ENCODE measurements at places on chromosomes 12 and 14.

GRCh38 chr14:60989599-60989998 lies 8.6 kb downstream of the SLC38A6 start:
- no peak for DNase-seq

GRCh38 chr12:127024791-127025190 lies 1242.2 kb upstream of the TMEM132C start:
- no peak for DNase-seq

GRCh38 chr14:23076785-23077408 lies 18.0 kb downstream of the ACIN1 start:
- DNase-seq, result no peak

DNA sequence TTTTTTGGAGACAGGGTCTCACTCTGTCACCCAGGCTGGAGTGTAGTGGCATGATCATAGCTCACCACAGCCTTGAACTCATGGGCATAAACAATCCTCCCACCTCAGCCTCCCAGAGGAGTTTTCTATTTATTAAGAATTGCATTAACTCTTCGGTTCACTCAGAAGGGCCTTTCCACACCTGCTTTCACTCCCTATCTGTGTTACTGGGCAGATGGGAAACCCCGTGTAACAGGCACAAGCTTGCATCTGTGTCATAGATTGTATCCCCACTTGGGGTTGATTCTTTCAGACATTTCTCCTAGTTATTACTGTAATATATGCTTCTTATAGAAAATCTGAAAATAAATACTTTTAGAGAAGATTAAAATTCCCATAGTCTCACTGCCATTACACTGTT lies 38.7 kb downstream of the STX2 start:
- DNase-seq, result no peak

DNA sequence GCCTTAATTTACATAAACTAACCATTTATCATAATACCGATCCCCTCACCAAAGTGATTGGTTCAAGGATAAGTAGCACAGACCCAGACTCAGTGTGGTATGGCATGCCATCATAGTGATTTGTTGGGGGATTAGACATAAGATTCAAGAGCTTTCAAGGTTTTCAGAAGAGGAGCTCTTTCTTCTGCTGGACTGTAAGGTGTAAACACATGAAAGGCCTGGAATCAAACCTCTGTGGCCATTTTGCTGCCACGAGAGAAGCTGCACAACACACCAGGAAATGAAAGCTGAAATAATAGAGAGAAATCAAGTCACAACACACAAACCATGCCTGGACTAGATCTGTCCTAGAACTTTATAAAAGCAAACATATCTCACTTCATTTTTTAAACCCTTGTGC lies 30.8 kb downstream of the BTG1 start:
- DNase-seq, result no peak

DNA sequence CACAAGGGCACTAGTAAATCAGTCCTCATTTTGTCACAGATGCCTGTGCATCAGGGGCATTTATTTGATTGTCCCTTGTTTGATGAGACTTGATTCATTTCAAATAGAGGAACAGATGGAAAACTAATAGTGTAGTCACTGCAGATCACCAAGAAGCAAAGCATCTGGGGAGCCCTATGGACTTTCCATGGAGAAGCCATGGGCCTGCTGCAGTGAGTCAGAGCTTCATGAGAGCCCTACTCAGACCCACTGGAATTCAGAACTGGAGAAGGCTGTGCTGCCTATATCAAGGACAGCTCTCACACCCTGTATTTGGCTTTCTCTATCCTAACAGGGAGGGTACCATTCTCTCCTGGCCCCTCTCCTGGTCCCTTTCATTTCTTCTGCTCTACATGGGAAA lies 126.2 kb downstream of the GRIP1 start:
- DNase-seq, result no peak

DNA sequence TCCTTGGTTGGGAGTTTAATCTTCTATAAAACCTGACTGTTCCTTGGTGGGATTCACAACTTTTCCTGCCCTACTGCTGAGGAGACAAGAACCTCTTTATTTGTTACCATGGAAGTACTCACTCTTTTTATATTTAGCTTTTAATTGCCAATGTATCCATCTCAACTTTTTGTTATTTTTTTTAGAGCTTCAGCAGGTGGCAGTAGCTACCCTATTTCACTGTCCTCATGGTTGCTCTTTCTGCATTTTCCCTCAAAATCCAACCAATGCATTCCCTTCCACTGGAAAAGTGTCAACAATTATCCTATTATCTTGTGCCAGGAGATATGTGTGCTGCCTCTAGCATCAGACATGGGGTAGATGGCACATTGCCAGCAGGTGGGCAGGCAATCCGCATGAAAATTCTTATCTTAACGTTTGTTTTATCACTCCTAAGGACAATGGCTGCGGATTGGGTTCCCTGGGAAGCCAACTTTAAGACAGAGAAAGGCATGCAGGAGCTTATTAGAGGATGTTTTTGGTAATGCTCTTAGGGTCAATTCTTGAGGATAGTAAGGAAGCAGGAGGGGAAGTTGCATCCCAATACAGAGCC lies 406.4 kb downstream of the SNAPC1 start:
- no peak for DNase-seq

- DNase-seq, result no peak
Observed at GRCh38 chr12:5232291-5232690, 188.6 kb downstream of the KCNA5 start.

GRCh38 chr14:57168138-57168679 lies 100.5 kb downstream of the EXOC5 start:
- no peak for DNase-seq

DNA sequence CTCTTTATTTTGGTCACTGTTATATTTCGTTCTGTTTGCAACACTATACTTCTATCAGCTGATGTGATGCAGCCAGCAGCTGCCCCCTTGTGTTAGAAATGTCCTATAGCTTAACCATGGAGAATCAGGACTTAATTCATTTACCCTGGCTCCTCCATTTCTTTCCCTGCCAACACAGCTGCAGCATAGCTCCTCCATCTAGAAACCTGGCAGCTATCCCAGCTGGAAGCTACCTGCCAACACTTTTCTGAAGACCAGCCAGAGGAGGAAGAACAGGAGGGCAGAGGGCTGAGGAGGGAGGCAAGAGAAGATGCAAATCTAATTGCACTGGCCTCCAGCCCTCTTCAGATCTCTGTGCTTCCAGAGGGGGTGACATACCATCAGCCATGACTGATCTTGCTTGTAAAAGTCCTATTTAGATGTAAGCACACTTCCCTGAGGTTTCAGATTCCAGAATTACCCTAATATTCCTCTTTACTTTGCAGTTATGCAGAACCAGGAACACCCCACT lies 156.8 kb upstream of the TMEM260 start:
- DNase-seq, result no peak

DNA sequence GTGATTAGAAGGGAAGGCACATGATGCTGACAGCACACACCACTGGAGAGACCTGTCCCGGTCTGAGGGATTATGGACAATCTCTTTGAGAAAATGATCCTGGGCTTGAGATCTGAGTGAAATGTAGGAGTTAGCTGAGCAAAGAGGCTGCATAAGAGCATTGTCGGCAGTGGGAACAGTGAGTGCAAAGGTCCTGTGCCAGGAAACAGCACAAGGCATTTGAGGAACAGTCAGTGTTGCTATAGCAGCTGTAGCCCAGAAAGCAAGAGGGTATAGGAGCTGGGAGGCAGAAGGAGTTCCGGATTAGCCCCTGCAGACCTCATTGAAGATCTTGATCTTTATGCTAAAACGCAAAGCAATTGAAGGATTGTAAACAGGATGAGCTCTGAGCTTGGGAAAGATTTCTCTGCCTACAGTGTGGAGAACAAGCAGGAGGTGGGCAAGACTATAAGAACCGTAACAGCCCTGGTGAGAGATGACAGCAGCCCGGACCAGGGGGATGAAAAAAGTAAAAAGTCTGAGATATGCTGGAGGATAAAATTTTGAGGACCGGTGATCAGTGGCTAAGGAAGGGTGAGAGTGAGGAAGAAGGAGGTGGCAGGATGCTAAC lies 28.5 kb downstream of the CFL2 start:
- DNase-seq, result no peak

DNA sequence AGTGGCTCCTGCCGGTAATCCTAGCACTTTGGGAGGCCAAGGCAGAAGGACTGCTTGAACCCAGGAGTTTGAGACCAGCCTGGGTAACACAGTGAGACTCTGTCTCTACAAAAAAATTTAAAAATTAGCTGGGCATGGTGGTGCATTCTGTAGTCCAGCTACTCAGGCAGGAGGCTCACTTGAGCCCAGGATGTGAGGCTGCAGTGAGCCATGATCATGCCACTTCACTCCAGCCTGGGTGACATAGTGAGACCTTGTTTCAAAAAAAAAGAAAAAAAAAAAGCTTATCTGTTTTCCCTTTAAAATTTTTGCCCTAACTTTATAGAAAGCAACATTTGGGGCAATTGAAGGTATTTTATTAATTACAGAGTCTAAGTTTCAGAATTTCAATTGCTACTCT lies 486.0 kb downstream of the BCAT1 start:
- DNase-seq, result no peak

GRCh38 chr12:110354172-110354780 lies 49.2 kb downstream of the ANAPC7 start:
- DNase-seq, result no peak

DNA sequence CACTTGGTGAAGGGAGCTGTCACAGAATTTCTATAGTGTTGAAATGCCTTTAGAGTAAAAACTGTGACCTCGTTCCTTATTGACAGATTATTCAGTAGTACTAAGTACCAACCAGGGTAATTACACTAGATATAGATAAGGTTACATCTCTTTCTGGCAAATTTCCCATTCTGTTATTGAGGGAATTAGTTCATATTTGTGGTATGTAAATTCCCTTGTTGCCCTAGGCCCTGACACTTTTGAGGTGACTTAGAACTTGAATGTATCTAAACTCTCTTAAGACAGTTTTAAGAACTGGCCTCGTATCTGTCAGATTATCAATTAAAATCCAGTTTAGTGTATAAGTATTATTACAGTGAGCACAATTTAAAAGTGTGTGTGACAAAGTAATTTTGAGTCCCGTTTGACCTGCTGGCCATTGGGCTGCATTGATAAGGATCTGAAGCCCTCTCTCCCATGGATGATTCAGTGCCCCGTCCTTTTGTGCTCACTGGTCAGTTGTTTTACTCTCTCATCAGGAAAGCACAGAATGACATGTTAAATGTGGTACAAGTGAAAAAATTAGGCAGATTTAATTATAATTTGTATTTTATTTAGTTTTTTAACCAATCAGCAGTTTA lies 123.2 kb downstream of the GPR135 start:
- no peak for DNase-seq

DNA sequence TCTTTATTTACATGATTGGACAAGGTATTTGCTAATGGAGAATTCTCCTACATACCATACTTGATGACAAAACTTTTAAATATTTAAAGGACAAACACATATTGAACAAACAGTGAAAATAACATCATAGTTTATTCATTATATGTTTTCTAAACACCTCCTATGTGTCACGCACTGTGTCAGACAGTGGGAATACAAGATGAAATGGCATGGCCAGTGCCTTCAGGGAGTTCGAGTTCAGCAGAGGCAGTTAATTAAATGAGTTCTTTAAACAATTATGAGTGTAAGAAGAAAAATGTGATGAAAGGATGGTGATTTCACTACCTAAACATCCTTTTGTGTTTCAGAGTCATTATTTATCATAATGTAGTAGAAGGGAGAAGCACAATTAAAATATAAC lies 159.8 kb downstream of the KCNH5 start:
- no peak for DNase-seq

DNA sequence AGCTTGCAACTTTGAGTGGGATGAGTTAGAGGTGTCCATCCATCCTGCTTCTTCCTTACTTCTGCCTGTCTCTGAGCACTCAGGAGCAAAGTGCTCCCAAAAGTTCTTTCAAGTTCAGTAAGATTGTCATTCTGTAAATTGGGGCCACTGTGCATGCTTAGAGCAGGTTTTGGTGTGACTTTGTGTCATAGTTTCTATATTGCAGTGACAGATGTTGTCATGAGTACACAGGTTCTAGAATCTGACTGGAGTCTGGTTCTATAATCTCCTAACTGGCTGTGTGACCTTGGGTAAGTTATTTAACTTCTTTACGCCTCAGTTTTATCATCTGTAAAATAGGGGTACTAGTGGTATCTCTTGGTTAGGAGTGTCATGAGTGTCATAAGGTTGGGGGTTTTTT lies 202.7 kb upstream of the BCL2L14 start:
- no peak for DNase-seq

DNA sequence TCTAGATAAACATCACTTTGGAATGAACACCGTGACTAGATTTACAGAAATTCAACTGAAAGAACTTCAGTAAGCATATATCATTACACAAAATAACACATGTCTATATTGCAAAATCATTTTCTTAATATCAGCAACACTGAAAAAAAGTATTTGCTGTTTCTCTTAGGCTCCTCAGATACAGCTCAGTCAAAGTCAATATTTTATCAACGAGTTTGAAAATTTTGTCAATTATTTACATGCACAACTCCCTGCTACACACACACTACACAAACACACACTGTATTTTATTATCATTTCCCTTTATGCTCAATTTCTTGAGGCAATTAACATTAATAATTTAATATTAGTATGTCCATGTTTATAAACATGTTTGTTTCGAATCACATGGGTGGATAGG lies 3.8 kb downstream of the PZP start:
- DNase-seq, result no peak

GRCh38 chr14:99233222-99234035 lies 38.6 kb downstream of the BCL11B start:
- DNase-seq, result no peak

GRCh38 chr14:68450391-68451120 lies 342.3 kb downstream of the ZFP36L1 start:
- no peak for DNase-seq

GRCh38 chr14:102019006-102019540 lies 54.7 kb downstream of the DYNC1H1 start:
- no peak for DNase-seq

DNA sequence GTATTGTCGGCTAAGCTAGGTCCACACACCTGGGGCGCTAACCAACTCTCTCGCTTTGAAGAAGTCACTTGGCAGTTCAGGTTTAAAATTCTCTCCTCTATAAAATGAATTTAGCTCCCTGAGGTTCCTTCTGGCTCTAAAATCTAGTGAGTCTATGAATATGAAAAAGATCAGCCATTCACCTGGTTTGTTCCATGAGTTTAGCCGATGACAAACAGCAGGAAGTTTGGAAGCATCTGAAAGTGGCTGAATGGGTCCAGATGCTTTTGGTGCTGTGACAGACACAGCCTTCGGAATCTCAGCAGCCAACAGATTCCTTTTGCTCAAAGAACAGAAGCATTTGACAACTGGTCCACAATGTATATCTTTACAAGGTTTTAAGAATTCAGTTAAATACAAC lies 73.4 kb upstream of the FOXN3 start:
- no peak for DNase-seq

DNA sequence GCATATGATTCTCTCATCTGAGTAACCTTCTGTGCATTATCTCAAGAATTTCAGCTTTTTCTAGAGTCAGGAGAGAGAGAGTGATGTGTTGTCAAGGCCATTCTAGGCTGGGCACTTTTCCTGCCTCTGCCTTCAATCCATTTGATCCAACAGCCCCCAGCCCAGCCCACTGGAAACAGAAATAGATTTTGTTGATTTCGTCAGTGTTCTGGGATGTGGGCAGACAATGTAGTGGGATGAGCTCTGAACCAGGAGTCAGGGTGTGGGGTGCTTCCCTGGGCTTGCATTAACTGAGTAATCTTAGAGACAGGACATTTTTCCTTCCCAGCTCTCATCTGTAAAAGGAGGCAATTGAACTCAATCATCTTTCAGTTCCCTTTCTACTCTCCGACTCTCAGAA lies 42.5 kb upstream of the RPH3A start:
- DNase-seq, result no peak

GRCh38 chr14:57508756-57509155 lies 15.1 kb upstream of the CCDC198 start:
- no peak for DNase-seq

GRCh38 chr12:99959549-99960170 lies 25.1 kb downstream of the ANKS1B start:
- no peak for DNase-seq

- DNase-seq, result no peak
Observed at GRCh38 chr12:26467351-26467750, 272.0 kb downstream of the SSPN start.

Data from amygdala (tissue), 56 donors.